ENCODE measurements at places on chromosomes 5 and 9. TPM values are rescaled to one million over a fixed set of nuclear protein-coding genes. Genes with fewer than 3 reads are reported as not detected.
A peak's percentile ranks its signal among the peaks of the same experiment; 100 is the strongest.

DNA sequence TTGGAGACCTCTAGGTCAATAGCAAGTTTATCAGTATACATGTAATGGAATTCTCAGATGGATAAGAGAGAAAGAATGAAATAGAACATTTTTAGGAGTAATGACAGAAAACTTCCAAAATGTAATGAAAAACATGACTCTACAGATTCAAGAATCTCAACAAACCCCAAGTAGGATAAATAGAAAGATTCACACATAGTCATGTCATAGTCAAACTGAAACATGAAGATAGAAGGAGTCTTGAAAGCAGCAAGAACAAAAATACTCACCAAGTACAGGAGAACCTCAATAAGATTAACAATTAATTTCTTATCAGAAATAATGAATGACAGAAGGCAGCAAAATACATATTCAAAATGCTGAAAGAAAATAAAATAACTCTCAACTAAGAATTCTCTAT is 164.5 kb downstream of the SPATA31D1 start:
- H3K4me3 ChIP-seq = no peak overlapping the region
- no peak overlapping the region for H3K27ac ChIP-seq
- DNase-seq = no peak
- H3K4me1 ChIP-seq = peaks cover 25% of the 10 kb centered on the region
- no peaks in the 10 kb centered on the region for H3K27me3 ChIP-seq

Gene LRRC19
- not detected for total RNA-seq

- H3K4me3 ChIP-seq = no peak overlapping the region
- no peaks in the 10 kb centered on the region for H3K36me3 ChIP-seq
- no peak for DNase-seq
- no peaks in the 10 kb centered on the region for H3K27me3 ChIP-seq
- H3K4me1 ChIP-seq = peaks cover 29% of the 10 kb centered on the region
These were observed 40.5 kb downstream of the BHMT start for GRCh38 chr5:79151942-79152671.

Gene LCP2
- not detected for total RNA-seq

Gene GRM6
- total RNA-seq = not detected

Gene CORO2A
- total RNA-seq = 10.1 TPM

DNA sequence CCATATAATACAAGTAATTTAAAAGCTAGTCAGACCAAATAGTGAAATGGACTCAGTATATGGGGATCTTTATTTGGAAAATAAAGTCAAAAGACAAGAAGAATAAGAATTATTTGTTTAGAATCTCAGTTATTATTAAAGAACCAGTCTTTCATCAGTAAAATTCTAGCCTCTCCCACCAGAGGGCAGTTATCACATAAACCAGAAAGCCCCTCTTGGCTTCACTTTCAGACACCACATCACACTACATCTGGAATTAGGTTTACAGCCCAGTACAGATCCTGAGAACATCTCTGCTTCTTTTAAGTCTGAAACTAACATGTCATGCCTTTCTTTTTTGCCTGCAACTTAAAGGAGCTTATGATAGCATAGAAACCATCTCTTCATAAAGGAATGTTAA is 12.2 kb upstream of the HSPB3 start:
- H3K4me3 ChIP-seq = no peak overlapping the region
- H3K36me3 ChIP-seq = no peaks in the 10 kb centered on the region
- peaks cover 41% of the 10 kb centered on the region for H3K4me1 ChIP-seq

Gene CDKN2A
- total RNA-seq = 21.2 TPM

DNA sequence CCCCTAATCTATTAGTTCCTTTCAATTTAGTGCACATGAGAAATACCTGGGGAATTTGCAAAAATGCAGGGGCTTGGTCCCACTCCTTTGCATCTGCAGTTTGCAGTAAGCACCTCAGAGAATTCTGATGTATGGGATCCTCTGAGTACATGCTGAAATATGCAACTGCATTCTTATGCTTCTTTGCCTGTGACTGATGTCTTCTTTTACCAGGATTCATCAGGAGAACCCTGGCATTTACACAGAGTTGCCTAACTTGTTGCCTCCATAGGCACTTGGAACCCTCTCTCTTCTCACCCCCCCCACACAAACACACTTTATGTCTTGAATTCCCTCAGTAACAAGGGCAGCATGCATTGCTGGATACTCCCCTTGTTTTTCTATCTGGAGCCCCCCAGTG is 173.1 kb downstream of the KDM4C start:
- H3K4me3 ChIP-seq = no peak overlapping the region
- H3K4me1 ChIP-seq = peaks cover 27% of the 10 kb centered on the region
- no peaks in the 10 kb centered on the region for H3K27me3 ChIP-seq
- no peak overlapping the region for H3K27ac ChIP-seq
- peaks cover 1% of the 10 kb centered on the region for H3K36me3 ChIP-seq

Gene PRR16
- total RNA-seq = 10.7 TPM

GRCh38 chr5:178067755-178068154 is 45.6 kb upstream of the N4BP3 start:
- no peak overlapping the region for H3K4me3 ChIP-seq
- no peaks in the 10 kb centered on the region for H3K36me3 ChIP-seq
- H3K27ac ChIP-seq = no peak overlapping the region
- DNase-seq = no peak

- peaks cover 4% of the 10 kb centered on the region for H3K36me3 ChIP-seq
- peaks cover 23% of the 10 kb centered on the region for H3K4me1 ChIP-seq
- H3K27ac ChIP-seq = peak overlapping the region; percentile 27
These were observed 55.2 kb downstream of the FBXL7 start for GRCh38 chr5:15555176-15555575.

Gene LRRC70
- 0.20 TPM for total RNA-seq

Gene CRHBP
- total RNA-seq = not detected

Gene GNE
- 16.9 TPM for total RNA-seq

GRCh38 chr5:18281947-18282581 is 647.8 kb downstream of the TAF11L14 start:
- H3K4me1 ChIP-seq = no peaks in the 10 kb centered on the region
- no peak overlapping the region for H3K27ac ChIP-seq
- H3K27me3 ChIP-seq = no peaks in the 10 kb centered on the region
- no peaks in the 10 kb centered on the region for H3K36me3 ChIP-seq
- H3K4me3 ChIP-seq = no peak overlapping the region

Gene CDO1
- total RNA-seq = 3.3 TPM

GRCh38 chr5:16687898-16688297 is 71.1 kb upstream of the RETREG1 start:
- H3K4me1 ChIP-seq = no peaks in the 10 kb centered on the region
- no peak overlapping the region for H3K4me3 ChIP-seq
- no peaks in the 10 kb centered on the region for H3K27me3 ChIP-seq
- peaks cover 23% of the 10 kb centered on the region for H3K36me3 ChIP-seq
- DNase-seq = no peak

DNA sequence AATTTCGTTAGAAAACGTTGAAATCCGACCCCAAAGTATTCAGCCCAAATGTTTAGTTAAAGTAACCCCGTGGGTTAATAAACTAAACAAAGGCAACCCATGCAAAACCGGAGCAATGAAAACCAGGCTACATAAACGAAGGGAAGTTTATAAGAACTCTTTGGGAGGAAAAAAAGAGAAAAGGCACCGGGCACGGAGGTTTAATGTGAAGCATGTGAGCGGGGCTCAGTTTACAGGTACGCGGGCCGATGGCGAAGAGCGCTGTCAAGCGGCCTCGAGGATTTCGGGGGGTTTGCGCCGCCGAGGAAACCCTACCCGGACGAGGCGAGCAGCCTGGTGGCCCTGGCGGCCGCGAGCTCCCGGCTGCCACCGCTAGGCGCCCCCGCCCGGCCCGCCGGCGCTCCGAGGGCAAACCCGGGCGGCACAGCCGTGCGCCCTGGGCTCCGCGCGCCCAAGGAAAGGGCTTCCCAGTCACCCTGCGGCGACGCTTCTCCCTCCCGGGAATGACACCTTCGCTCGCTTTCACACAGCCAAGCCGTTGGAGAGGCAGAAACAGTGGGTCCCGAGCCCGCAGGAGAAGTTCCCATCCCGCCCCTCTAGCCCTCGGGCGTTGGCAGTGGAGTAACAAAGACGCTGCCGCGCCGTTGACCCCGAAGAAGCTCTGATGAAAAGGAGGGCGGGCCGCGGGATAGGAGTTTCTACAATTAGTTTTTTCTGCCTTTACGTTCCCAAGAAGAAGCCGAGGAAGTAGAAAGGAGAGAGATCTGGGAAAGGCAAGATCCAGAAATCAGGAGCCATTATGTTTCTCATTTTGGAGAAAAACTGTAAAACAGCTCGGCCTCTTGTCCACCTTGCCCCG is 126.0 kb downstream of the TMEM174 start:
- peaks cover 3% of the 10 kb centered on the region for H3K36me3 ChIP-seq
- peaks cover 44% of the 10 kb centered on the region for H3K4me1 ChIP-seq
- H3K27ac ChIP-seq = no peak overlapping the region
- peak overlapping the region; percentile 57 for H3K4me3 ChIP-seq
- no peak for DNase-seq
- H3K27me3 ChIP-seq = peaks cover 56% of the 10 kb centered on the region

DNA sequence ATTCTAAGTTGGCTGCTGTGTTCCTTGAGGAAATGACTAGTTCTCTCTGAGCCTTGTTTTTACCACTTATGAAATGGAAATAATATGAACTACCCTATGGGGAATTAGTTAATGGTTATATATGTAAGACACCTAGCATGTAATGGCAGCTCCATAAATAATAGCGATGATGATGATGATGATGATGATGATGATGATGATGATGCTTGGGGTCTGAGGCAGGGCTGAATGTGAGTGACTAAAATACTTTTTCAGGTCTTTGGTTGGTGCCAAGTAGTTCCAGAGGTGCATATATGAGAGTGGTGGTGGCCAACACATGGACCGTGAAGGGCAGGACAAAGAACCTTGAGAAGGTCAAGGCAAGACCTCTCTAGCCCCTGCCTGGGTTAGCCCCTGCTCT is 123.3 kb upstream of the PANK3 start:
- no peaks in the 10 kb centered on the region for H3K27me3 ChIP-seq
- no peak for DNase-seq
- H3K4me1 ChIP-seq = peaks cover 4% of the 10 kb centered on the region
- no peak overlapping the region for H3K27ac ChIP-seq

- no peak for DNase-seq
- no peak overlapping the region for H3K27ac ChIP-seq
- no peaks in the 10 kb centered on the region for H3K27me3 ChIP-seq
These were observed 7.6 kb downstream of the MAP3K1 start for GRCh38 chr5:56822981-56823380.

Gene RAB24
- total RNA-seq = 31.5 TPM

DNA sequence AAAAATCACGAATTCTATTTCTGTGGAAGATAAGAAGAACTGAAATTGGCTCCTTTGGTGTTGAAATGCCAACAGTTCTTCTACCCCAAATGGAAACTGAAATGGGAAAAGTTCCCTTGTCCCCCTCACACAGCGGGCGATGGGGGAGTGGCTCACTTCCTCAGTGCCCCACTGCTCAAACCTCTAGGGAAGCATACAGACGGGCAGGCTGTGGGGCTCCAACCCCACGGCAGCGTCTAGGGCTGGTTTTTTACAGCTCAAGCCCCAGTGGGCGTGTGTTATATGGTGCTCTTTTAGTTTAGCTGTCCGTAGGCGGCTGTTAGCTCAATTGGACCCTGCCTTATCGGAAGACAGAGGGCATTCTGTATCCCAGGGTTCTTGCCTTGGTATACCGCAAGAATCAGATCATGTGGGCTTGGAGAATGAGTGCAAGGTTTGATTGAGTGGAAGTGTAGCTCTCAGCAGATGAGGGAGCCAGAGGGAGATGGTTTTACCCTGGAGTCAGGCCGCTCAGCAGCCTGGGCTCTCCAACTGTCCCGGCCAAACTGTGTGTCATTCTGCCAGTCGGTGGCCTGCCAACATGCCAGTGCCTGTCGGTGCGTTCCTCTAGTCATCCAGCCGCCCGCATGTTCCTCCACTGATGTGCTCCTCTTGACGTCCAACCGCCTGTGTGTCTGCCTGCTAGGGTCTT is 166.3 kb upstream of the ZNF608 start:
- no peaks in the 10 kb centered on the region for H3K36me3 ChIP-seq
- H3K4me3 ChIP-seq = no peak overlapping the region
- no peak for DNase-seq
- H3K27me3 ChIP-seq = no peaks in the 10 kb centered on the region
- H3K27ac ChIP-seq = no peak overlapping the region

GRCh38 chr9:104339692-104340091 is 164.4 kb upstream of the OR13F1 start:
- H3K4me1 ChIP-seq = no peaks in the 10 kb centered on the region
- no peak for DNase-seq
- H3K27me3 ChIP-seq = peaks cover 10% of the 10 kb centered on the region

Gene DOLPP1
- total RNA-seq = 22.5 TPM
